ENCODE measurements at places on chromosomes 7 and 10.
A peak's percentile ranks its signal among the peaks of the same experiment; 100 is the strongest.

DNA sequence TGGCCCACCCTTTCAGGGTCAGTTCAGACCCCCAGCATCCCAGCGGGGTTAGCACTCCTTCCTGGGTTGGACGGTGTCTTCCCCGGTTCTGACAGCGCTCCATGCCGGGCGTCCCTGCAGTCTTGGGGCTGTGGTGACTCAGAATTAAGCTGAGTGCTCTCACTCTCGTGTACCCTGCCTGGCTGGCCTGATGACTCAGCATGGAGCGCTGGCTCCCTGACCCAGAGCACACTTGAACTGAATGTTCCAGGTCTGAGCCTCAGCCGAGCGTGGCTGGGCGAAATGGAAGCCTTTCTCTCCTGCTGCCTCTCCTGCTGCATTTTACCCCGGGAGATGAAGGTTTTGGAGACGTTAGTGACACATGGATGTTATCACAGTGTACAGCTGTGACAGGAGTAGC is 7.1 kb downstream of the BAG3 start:
- DNase-seq, result peak; percentile 87

GRCh38 chr10:83289373-83289772 is 849.9 kb upstream of the GHITM start:
- no peak for DNase-seq

DNA sequence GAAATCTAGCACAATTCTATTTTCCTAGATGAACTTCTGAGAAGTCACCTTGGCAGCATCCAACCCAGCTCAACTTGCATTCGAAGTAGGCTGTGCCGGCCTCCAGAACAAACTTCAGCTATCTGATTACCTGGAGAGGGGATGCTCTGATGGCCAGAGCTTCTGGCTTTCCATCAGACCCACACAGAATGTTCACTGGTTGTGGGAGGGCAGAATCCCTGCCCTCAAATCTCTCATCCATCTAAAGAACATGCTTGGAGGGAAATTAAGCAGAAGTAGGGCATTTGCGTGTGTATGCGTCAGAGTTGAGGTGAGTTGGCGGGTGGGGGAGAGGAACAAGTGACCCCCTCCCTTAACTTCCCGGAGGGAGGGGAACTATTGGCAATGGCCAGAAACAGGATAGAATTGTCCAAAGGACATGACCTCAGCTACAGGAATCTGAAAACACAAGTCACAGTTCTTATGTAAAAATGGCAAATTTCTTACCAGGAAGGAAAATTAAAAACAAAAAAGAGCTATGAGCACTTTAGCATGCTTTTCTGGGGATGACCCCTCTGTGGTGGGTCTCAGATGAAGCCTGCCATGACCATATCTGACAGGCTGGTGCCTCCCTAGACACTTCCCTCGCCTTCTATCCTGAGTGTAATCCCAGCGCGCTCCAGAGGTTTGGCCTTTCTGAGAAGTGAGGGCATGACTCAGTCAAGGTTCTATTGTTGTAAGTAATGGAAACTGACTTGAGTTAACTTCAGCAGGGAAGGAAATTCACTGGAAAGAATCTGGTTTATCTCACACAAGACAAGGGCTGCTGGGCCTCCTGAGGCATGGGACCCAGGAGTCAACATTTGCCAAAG is 278.8 kb downstream of the RPS24 start:
- DNase-seq, result peak; percentile 45

DNA sequence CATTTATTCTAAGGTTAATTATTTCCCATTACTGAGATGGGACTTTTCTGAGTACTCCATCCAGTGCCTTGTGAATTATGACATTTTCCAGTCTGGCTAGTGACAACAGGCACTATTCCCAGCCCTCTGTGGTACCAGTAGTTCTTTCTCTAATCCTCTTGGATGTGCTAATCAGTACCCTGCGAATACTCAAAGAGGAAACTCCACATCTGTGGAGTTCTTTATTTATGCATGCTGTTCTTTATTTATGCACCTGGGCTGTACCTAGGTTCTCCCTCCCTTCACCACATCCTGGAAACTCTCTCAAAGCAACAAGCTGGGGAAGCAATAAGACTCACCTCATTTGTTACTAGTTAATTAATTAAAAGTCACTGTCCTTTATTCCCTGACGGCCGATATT is 83.5 kb downstream of the TSPAN12 start:
- no peak for DNase-seq

GRCh38 chr10:37285063-37285462 is 159.7 kb downstream of the ANKRD30A start:
- no peak for DNase-seq

- DNase-seq, result no peak
Observed at GRCh38 chr10:650441-650851, 39.0 kb downstream of the DIP2C start.

DNA sequence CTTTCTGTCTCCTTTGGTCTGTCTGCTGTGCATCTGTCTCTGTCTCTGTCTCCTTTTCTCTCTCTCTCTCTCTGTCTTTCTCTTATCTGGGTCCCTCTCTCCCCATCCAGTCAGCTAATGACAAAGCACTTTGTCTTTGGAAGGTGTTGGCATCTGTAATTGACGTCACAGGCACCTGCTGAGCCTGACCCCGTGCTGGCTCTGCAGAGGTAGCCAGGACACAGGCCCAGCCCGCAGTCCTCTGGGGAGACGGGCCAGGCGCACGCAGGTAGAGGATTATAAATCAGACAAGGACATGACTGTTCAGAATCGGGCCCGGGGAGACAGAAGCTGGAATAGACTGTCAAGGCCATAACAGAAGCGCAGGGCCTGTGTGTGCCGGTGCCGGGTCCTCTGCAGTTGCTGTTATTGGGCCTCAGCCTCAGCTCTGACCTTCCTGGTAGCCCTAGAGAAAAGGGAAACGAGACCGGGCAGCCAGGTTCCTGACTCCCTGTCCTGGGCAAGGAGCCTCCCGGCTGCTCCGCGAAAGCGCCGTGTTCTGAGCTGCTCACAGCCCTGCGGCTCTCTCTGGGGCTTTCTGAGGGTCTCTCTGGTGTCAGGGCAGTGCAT is 10.7 kb upstream of the PSMG3 start:
- no peak for DNase-seq

GRCh38 chr10:127456122-127456521 is 93.0 kb upstream of the NPS start:
- DNase-seq, result no peak

- peak; percentile 91 for DNase-seq
Observed at GRCh38 chr10:56537984-56538383, 176.9 kb upstream of the ZWINT start.

GRCh38 chr7:123770378-123770777 is 21.6 kb upstream of the WASL start:
- DNase-seq, result no peak

DNA sequence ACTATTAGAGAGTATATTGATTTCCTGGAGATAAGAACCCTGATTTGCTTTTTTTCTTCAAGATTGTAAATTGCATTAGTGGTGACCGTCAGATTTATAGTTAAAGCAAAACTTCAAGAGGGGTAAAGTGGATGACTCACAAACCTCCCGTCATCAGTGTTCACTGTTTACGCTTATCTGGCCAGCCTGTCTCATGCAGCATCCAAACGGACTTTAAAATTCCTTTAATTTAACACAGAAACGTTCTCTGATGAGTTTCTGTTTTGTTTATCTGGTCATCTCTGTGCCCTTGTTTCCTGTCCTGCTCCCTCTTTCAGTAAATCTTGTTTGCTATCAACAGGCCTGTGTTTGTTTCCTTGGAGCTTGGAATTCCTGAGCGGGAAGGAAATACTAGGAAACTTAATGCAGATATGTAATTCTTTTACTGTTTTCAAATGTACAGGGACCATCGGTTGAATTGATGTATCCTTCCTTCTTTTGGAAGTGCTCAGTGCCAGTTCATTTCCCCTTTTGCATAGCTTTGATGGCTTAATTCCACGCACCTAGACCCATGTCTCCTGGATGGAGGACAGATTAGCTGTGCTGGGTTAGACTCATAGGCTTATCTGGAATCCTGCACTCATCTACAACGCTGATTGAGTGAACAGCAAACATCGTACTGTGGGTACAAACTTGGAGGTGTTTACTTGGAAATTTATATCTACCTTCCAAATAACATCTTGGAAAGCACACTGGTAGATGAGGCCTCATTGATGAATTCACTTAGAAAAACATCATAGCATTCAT is 21.3 kb downstream of the PTPRE start:
- DNase-seq, result no peak

- DNase-seq, result no peak
Observed at GRCh38 chr7:39919646-39920045, 30.4 kb upstream of the CDK13 start.

DNA sequence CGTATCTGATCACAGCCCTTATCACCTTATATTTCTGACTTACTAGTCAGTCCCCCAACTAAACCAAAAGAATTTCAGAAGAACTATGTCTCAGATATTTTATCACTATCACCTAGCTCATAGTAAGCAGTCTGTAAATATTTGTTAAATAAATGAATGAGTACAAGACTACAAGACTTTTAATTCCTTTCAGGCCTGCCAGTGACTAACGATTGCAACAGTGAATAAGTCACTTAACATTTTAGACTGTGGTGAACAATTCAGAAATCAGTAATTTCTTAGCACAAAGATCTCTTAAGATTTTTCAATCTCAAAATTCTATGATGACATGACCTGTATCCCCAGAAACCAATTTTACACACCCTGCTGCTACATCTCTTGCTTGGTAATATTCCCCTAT is 162.2 kb downstream of the IMMP2L start:
- DNase-seq, result no peak

- no peak for DNase-seq
Observed at GRCh38 chr7:46942574-46942973, 639.3 kb downstream of the TNS3 start.

DNA sequence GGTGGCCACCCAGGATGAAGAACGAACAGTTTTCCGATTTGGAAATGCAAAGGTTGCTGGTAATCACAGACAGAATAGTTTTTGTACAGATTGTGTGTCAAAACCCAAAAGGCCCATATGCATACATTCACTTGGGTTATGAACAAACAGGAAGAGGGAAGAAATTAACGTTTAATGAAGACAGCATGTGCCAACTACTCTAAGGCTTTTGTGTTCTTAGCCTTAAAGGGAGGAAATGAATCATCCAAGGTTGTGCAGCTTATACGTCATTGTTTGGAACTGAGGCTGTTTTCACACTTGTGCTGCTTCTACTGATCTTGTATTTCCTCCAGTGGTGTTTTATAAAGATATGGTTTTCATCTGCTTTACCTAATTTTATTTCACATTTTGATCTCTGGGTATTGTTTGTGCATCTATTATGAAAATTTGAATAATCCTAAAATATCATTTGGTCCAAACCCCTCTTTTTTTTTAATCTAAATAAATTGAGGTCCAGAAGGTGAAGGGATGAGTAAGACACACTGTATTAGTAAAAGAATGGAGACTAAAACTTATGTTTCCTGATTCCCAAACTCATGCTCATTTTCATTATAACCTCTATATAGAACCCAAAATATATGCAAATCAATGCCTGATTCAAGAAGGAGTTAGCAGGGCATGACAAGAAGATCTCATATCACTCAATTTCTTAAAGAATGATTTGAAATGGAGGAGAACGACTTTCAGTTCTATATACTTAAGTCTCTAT is 373.1 kb downstream of the THSD7A start:
- DNase-seq, result peak; percentile 85

DNA sequence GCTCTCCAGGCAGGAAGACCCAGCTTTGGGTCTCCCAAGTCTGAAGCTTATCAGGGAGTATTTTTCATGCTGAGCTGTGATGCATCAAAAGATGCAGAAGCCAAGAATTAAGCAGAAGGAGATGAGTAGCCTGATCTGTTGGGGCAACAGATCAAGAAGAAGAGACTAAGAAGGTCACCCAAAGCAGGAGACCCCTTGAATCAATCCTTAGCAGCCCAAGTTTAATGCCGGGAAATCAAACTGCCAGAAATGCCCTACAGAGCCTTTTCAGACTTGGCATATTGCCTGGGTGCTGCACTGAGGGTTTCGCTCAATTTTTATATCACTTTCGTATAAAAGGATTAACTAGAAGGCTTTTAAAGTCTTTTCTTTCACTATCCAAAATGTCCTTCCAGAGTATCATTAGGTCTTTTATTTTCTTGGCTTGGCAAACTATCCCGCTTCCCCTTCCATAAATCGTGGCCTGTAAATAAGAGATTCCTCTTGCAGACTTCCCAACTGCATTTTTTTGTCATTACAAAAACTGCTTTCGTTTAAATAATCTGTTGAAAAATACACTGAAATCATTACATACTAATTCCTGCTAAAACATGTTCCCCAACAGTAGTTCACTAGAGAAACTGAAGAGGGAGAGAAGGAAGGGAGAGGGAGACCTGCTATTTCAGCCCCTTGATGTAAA is 49.0 kb upstream of the STK17A start:
- DNase-seq, result peak; percentile 84

GRCh38 chr7:1676550-1677078 is 6.5 kb downstream of the ELFN1 start:
- DNase-seq, result no peak

DNA sequence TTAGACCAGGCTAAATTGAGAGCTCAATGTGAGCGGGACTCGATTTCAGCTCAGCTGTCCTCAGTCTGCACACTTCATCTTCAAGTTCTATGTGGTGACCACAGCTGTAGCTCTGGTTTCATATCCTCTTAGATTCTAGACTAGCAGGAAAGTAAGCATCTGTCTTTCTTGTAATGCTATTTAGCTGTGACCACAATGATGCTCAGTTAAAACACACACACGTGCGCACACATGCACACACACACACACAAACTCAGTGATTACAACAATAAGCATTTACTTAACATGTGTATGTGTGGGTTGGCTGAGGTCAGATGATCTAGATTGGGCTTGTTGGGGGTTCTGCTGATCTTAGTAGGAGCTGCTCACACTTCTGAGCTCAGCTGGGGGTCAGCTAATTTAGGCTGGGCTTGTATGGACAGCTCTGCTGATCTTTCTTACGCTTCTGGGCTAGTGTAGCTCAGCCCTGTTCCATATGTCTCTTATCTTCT is 82.5 kb downstream of the ZNF365 start:
- peak; percentile 82 for DNase-seq

- DNase-seq, result peak; percentile 81
Observed at GRCh38 chr7:19958309-19958896, 185.0 kb upstream of the TMEM196 start.

DNA sequence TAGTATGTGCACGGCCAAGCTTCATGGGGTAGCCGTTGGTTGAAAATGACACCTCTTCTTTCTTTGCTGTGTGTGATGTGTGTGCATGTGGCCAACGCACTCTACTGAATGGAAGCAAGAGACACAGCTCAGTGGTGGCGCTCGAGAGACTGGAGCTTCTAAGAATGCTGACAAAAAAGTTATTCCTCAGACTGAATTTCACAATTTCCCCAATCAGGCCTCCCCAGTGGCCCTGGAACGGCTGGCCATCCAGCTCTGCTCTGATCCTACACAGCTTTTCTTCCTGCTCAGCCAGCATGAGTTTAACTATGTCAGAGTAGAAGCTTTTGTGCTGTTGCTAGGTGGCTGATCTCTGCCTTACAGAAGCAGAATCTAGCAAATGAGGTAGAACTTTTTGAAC is 186.7 kb upstream of the PLXDC2 start:
- DNase-seq, result peak; percentile 44

DNA sequence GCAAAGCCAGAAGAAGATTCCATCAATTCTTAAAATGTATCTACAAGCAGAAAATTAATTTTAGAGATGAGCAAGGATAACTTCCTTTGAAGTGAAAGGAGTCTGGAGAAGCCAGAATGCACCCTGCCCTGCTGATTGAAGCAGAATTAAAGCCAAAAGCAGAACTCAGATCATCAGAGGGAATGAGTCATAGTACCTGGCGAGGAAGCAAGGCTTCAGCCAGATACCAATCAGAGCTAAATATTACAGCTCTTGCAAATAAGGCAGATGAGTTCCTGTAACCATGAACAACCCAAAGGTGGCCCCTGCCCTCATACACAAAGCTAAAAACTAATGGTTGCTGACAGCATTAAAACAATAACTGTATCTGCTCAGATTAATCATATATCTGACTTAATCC is 10.4 kb downstream of the HTR7 start:
- peak; percentile 47 for DNase-seq

All from fibroblast of skin of abdomen (primary cell).